ENCODE measurements at places on chromosomes 5 and 9. TPM values are rescaled to one million over a fixed set of nuclear protein-coding genes. Genes with fewer than 3 reads are reported as not detected.

DNA sequence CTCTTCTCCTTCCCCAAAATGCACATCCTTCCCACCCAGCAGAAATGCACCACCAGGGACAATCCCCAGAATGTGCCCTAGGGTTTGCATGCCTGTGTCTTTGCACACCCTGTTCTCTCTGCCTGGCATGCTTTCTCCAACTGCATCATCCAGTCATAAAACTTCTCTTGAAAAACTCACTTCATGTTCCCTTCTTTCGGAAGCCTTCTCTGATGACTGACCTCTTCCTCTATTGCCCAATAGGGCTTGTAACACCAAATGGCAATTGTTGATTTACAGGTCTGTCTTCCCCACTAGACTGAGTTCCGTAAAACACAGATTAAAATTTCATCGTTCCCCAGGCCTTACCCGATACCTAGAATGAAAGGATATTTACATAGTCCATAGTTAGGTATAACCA, 83.1 kb upstream of the SPOCK1 start:
- H3K27ac ChIP-seq: no peak overlapping the region
- peaks cover 13% of the 10 kb centered on the region for H3K27me3 ChIP-seq
- no peak overlapping the region for H3K4me3 ChIP-seq

DNA sequence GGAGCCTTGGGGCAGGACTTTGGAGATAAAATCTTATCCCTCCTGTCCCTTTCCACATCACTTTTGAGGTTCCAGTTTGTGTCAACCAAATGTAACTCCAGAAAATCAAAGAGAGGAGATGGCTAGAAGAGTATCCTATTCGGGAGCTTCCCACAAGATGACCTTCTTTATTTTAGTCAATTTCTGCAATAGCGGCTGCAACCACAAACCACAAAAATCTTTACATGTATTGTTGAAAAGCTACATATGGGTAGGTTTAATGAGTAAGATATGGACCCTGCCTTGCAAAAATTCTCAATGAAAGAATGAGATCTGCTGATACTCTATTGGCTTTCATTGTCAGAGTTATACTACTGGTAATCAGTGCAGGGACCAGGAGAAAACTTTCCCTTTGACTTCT, 92.2 kb upstream of the MAMDC2 start:
- peaks cover 13% of the 10 kb centered on the region for H3K36me3 ChIP-seq
- H3K4me1 ChIP-seq: peaks cover 69% of the 10 kb centered on the region
- no peaks in the 10 kb centered on the region for H3K27me3 ChIP-seq

The MFAP3 gene
- 24.6 TPM for total RNA-seq

DNA sequence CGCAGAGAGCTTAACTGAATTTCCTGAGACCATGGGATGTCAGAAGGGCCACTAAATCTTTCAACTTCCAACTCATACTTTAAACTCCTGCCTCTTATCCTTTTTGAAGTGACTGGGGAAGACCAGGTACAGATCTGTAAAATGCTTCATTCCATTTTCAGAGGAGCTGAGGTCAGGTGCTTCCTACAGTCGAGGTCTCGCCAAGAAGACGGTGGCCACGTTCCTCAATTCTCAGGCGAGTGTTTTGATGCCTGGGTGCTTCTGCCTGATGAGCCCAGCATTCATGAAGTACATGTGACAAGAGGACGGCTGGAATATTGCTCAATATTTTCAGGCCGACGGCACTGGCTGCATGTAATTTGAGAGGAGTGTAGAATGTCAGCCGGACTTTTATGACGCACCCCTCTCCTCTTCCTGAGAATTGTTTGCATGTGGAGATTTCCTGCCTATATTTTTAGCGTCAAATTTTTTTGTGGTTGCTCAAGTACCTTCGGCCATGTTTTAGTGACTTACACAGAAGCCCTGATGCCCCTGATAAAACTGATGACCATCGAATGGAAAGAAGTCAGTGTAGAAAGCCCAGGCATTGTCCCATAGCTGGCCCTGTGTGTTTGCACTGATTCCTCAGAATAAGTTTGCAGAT, 38.8 kb upstream of the GLRX start:
- H3K4me3 ChIP-seq: peak overlapping the region; percentile 80
- no peaks in the 10 kb centered on the region for H3K36me3 ChIP-seq
- H3K27me3 ChIP-seq: peaks cover 7% of the 10 kb centered on the region
- H3K27ac ChIP-seq: peak overlapping the region; percentile 96

DNA sequence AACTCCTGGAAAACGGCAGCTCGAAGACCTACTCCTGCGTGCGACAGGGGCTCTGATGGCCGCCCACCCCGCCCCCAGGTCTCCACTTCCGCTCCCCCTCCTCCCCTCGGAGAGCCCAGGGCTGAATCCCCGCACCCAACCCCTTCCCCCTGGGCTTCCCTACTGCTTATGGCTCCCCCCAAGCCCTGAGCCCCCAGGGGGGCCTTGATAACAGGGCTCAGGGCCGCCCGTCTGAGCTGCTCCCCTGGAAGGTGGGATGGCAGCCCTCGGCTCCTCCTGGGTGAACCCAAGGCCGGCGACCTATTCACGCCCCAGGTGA, 30.4 kb downstream of the GLT6D1 start:
- no peaks in the 10 kb centered on the region for H3K4me1 ChIP-seq
- no peak overlapping the region for H3K4me3 ChIP-seq
- DNase-seq: no peak
- peaks cover 16% of the 10 kb centered on the region for H3K27me3 ChIP-seq
- H3K36me3 ChIP-seq: no peaks in the 10 kb centered on the region

DNA sequence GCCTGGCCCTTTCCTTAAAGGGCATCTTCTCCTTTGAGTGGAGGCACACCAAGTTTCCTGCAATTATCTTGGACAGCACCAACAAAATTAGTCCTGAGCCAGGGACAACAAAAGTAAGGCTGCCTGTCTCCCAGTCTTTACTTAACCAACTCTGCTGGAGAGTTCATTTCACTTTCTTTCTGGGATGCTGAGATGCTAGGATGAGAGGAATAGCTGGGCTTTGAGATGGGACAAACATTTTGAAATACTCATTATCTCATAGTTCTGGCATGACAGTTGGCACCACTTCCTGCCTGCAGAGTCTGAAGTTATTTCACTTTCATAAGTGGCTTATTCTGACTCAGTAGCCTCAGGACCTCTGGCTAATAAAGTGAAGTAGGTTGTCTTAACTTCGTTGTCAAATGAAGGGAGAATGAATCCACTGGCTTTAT, 157.0 kb downstream of the C9orf152 start:
- H3K4me3 ChIP-seq: peak overlapping the region; percentile 98
- H3K27ac ChIP-seq: peak overlapping the region; percentile 92
- H3K27me3 ChIP-seq: peaks cover 8% of the 10 kb centered on the region
- peak; percentile 97 for DNase-seq

- no peaks in the 10 kb centered on the region for H3K4me1 ChIP-seq
- H3K27me3 ChIP-seq: no peaks in the 10 kb centered on the region
- H3K36me3 ChIP-seq: no peaks in the 10 kb centered on the region
- H3K4me3 ChIP-seq: no peak overlapping the region
Observed at GRCh38 chr9:1659363-1659690, 355.8 kb upstream of the SMARCA2 start.

- no peak overlapping the region for H3K4me3 ChIP-seq
- DNase-seq: no peak
- no peak overlapping the region for H3K27ac ChIP-seq
- no peaks in the 10 kb centered on the region for H3K4me1 ChIP-seq
- no peaks in the 10 kb centered on the region for H3K36me3 ChIP-seq
- peaks cover 17% of the 10 kb centered on the region for H3K27me3 ChIP-seq
Observed at GRCh38 chr9:96073531-96074480, 198.3 kb downstream of the ERCC6L2 start.

The SGTB gene
- 28.2 TPM for total RNA-seq

GRCh38 chr5:17379100-17379951, 118.7 kb upstream of the TAF11L2 start:
- no peaks in the 10 kb centered on the region for H3K36me3 ChIP-seq
- H3K4me3 ChIP-seq: peak overlapping the region; percentile 44
- H3K27me3 ChIP-seq: peaks cover 2% of the 10 kb centered on the region
- H3K4me1 ChIP-seq: peaks cover 62% of the 10 kb centered on the region
- no peak for DNase-seq
- H3K27ac ChIP-seq: no peak overlapping the region

The FIBCD1 gene
- 2.3 TPM for total RNA-seq

DNA sequence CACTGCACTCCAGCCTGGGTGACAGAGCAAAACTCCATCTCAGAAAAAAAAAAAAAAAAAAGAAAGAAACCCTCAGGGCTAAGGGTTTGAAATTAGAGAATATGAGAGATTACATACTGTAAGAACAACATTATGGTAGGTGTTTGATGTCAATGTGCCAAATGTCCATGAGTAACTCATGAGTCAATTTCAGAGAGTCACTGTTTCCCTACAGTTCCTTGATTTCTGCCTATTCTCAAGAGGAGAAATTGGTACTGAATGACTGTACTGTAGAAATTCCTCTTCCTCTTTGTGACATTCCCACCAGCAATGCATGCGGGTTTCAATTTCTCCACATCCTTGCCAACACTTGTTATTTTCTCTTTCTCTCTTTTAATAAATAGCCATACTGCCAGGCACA, 35.2 kb downstream of the MARVELD2 start:
- H3K36me3 ChIP-seq: no peaks in the 10 kb centered on the region
- H3K27me3 ChIP-seq: peaks cover 3% of the 10 kb centered on the region
- peak overlapping the region; percentile 41 for H3K27ac ChIP-seq
- H3K4me3 ChIP-seq: peak overlapping the region; percentile 32
- peaks cover 6% of the 10 kb centered on the region for H3K4me1 ChIP-seq
- DNase-seq: peak; percentile 89

DNA sequence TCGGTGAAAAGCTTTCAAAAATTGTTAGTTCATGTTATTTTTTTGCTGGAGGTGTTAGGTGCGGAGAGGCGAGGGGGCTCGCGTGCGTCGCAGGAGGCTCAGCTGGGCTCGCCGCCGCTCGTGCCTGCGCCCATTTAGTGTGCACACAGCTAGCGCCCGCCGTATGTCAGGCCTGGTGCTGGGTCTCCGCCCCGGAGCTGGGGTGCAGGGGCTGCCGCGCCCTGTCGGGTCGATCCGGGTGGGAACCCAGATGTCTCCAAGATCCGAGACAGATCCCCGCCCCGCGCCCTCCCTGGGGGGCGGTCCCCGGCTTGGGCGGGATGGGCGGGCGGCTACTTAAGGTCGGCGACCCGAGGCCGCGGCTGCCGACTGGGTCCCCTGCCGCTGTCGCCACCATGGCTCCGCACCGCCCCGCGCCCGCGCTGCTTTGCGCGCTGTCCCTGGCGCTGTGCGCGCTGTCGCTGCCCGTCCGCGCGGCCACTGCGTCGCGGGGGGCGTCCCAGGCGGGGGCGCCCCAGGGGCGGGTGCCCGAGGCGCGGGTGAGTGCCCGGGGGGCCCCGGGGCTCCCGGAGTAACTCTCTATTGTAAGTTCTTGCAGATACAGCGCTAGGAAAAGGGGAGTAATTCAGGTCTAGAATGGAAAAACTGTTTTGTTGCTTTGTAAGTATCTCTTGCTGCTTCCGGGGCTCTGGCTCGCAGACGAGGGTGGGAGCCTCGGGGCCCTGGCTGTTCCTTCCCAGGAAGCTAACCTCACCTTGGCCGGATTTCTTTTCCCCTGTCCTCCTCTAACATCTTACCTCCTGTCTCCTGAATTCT, 31.7 kb downstream of the GSN start:
- DNase-seq: no peak
- peak overlapping the region; percentile 76 for H3K27ac ChIP-seq
- H3K27me3 ChIP-seq: peaks cover 4% of the 10 kb centered on the region

- DNase-seq: peak; percentile 81
- peaks cover 54% of the 10 kb centered on the region for H3K4me1 ChIP-seq
- H3K27me3 ChIP-seq: no peaks in the 10 kb centered on the region
- H3K36me3 ChIP-seq: no peaks in the 10 kb centered on the region
Observed at GRCh38 chr9:124721109-124721906, 49.8 kb downstream of the NR6A1 start.

GRCh38 chr5:79206541-79206940, 29.4 kb upstream of the JMY start:
- peaks cover 11% of the 10 kb centered on the region for H3K4me1 ChIP-seq
- no peak for DNase-seq
- H3K27me3 ChIP-seq: peaks cover 3% of the 10 kb centered on the region
- no peak overlapping the region for H3K27ac ChIP-seq

DNA sequence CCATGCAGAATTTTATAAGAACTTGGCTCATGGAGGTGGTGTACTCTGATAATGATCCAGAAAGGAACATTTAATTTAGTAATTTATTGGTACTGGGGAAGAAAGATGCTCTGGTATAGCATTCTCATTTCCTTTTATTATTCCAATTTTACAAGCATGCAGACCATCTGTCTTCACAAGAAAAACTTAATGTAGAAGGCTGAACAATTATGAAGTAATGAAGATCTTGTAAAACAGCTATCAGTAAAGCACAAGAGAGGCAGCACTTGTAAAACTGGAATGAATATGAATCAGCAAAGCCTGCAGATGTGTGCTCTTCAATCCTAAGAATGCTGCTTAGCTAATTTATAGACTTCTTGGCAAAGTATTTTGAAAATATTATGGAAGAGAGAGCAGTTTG, 300.0 kb downstream of the YTHDC2 start:
- no peaks in the 10 kb centered on the region for H3K27me3 ChIP-seq
- H3K4me3 ChIP-seq: no peak overlapping the region
- H3K27ac ChIP-seq: no peak overlapping the region
- peaks cover 4% of the 10 kb centered on the region for H3K4me1 ChIP-seq

DNA sequence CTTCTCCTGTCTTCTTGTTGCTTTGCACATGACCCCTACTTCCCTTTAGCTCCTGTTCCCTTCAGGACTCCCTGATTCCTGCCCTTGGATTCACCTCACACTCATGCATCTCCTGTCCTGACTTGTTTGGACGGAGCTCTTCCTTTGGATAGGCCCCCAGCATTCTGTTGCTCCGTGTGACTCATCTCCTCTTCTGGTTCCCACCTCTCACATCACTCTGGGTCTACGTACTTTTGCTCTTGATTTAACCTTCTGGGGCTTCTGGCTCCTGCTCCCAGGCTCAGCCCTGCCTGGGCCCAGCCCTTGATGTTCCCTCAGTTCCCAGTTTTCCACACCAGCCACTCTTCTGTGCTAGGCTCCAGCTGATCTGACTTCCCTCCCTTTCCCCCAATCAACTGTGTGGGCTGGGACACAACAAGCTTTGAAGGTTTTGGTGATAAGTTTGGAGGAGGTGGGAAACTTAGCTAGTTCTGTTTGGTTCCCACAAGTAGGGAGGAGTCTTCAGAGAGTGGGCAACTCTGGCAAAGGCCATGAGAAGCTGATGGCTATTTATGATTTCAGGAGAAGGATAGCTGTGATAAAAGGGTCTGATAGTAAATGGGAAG, 331.5 kb downstream of the ARHGEF28 start:
- DNase-seq: no peak
- no peak overlapping the region for H3K4me3 ChIP-seq
- H3K27ac ChIP-seq: no peak overlapping the region
- H3K36me3 ChIP-seq: no peaks in the 10 kb centered on the region
- peaks cover 16% of the 10 kb centered on the region for H3K27me3 ChIP-seq

The PSAT1 gene
- 61.6 TPM for total RNA-seq

- no peak for DNase-seq
- H3K4me1 ChIP-seq: peaks cover 25% of the 10 kb centered on the region
- no peak overlapping the region for H3K27ac ChIP-seq
Observed at GRCh38 chr9:92310562-92310961, 14.6 kb downstream of the NOL8 start.

All from HFFc6 (cell line).